ENCODE measurements at places on chromosomes 3 and 15.

DNA sequence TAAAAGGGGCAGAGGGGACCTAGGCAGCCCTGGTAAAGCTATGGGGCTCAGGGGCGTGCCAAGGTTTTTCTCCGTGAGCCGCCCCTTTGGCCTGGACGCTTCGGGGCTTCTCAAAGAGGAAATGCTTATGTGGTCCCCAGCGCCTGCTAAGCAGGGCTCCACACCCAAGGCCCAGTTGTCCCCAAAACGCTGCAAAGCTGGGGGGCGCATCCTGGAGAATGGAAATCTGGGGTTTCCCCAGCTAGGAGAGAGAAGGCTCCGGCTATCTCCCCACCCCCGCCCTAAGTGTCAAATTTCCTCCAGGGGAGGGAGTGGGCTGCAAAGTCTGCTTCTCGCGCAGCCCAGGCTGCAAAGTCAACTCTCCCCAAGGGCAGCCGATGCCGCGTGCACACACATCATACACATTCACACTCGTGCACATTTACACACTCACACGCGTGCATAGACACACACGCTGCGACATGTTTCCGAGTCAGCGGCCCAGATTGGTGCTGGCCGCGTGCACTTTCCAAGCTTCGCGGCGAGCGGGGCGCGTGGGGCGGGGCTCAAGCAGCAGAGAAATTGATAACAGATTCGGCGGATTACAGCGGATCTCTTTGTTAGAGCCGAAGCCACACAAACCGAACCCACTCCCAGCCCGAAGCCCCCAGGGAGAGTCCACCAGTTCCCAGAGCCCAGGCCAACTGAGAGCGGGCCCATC is 4.5 kb downstream of the WNT5A start:
- no peak for DNase-seq

DNA sequence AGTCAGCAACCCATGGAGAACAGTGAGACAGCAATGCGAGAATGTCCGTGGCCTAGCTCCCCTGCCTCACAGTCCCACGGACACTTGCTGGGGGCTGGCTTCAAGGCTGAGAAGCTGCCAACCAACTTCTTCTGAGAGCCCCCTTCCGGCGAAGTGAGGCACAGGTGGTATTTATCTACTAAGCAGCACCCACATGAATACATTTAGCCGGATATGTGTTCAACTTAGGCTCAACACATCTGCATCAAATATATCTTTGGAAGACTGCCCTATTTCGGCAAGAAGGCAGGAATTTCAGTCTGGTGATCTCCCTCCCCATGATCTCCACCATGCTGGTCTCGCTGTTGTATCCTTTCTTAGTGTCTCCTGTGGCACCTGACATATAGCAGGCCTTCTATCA is 340.9 kb upstream of the NR2E3 start:
- no peak for DNase-seq

GRCh38 chr3:50652709-50653108 is 22.0 kb upstream of the DOCK3 start:
- peak; percentile 80 for DNase-seq

GRCh38 chr15:30830961-30831360 is 72.8 kb upstream of the FAN1 start:
- no peak for DNase-seq

- no peak for DNase-seq
Measured at GRCh38 chr3:42256135-42256819, 9.7 kb downstream of the CCK start.

- no peak for DNase-seq
Measured at GRCh38 chr15:75156326-75157215, 45.1 kb upstream of the C15orf39 start.

- no peak for DNase-seq
Measured at GRCh38 chr3:159795042-159795441, 193.6 kb upstream of the IL12A start.

GRCh38 chr3:179526989-179527391 is 35.7 kb upstream of the ACTL6A start:
- no peak for DNase-seq

DNA sequence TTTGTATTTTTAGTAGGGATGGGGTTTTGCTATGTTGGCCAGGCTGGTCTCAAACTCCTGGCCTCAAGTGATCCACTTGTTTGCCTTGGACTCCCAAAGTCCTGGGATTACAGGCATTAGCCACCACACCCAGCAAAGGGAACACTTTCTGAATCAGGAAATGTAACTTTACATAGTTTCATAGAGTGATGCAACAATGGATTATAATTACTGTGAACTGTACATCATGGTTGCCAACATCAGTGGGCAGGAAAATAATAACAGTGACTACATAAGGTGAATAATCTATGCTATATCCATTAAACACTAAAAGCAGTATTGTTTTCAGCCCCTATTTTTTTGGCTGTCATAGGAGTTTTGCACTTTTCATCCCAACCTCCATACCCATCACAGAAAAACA is 5.0 kb upstream of the KPNA1 start:
- DNase-seq, result no peak

- DNase-seq, result no peak
Measured at GRCh38 chr3:188168186-188168585, 14.2 kb downstream of the LPP start.

DNA sequence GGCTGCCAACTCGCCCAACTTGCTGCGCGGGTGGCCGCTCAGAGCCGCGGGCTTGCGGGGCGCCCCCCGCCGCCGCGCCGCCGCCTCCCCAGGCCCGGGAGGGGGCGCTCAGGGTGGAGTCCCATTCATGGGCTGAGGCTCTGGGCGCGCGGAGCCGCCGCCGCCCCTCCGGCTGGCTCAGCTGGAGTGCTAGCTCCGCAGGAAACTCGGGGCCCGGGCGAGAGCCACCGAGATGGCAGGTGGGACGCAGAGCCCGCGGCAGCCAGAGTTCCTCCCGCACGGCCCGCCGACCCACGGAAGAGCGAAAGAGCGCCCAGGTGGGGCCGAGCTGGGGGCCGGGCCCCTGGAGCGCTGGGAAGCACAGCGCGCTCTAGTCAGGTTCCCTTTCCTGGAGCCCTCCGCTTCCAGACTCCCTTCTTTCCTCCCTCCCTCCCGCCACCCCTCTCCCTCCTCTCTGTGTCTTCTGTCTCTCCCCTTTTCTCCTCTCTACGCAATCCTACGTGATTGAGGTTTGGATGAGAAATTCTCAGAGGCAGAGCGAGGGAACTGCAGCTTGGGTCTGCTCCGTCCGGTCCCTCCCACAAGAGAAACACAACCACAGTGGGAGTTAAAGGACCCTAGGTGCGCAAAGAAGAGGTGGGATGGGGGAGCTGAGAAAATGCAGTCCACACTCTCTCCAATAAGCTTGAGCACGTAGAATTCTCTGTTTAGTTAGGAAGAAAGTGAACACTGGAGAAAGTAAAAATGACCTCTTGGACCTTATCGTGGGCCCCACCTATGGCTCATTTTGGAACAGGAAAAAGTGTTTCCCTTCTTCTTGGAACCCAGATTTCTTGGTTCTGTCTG is 317.3 kb downstream of the FGF12 start:
- no peak for DNase-seq

GRCh38 chr15:94008104-94009074 is 223.0 kb upstream of the MCTP2 start:
- DNase-seq, result no peak

GRCh38 chr15:56074481-56075265 is 81.3 kb upstream of the NEDD4 start:
- no peak for DNase-seq

GRCh38 chr3:13665582-13666226 is 116.8 kb downstream of the FBLN2 start:
- DNase-seq, result no peak

DNA sequence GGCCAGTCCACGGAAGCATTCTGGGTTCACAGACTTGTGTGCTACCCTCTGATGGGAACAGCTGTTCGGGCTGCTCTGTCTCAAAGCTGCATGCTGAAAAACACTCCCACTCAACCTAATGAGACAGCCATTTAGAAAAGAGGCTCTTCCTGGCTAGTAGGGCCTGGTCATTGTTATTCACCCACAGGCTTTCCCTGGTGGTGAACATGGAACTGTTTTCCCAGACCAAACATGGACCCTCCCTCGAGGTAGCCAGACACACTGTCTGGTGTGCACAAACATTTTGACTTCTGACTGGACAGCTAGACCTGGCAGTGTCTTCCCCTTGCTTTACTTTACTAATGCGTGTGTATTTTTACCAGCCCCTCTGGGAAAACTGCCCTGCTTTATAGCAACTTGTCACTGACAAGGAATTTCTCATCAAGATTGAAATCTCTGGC is 39.0 kb downstream of the MECOM start:
- DNase-seq, result no peak

GRCh38 chr3:161619351-161619750 is 122.7 kb downstream of the OTOL1 start:
- no peak for DNase-seq

GRCh38 chr3:15305359-15305844 is 27.0 kb downstream of the SH3BP5 start:
- peak; percentile 35 for DNase-seq

DNA sequence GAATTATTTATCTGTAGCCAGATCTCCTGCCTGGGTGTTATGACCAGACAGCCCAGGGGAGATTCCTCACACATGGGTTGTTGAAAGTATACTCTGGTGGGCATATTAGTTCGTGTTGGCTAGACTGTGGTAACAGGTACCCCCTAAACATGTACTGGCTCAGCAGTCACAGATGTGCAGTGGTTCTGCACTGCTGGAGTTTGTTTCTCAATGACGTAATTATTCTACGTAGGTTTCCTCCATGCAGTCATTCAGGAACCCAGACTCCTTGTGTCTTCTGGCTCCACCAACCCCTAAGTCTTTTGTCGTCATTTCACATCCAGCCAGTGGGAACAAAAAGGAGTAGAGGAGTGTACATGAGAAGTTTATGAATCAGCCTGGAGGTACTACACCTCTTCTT is 16.2 kb downstream of the LSM3 start:
- DNase-seq, result no peak

DNA sequence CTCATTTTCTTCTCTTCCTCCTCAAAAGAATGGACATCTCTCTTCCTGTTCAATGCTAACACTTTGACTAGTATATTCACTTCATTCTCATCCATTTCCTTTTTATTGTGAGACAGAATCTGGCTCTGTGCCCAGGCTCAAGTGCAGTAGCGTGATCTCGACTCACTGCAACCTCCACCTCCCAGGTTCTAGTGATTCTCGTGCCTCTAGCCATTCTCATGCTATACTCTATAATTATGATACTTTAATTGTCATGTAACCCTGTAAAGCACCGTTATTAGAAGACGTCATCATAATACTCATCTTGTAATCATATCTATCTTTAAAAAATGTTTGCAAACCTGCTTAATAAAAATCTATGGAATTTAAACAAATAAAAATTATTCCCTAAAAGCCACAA is 107.0 kb downstream of the SHOX2 start:
- DNase-seq, result no peak
